Endothelial cell (in vitro differentiated cells): ENCODE measurements at places on chromosomes 5 and 9. TPM values are rescaled to one million over a fixed set of nuclear protein-coding genes. Genes with fewer than 3 reads are reported as not detected.

The GARIN3 gene
- total RNA-seq = not detected

The P4HA2 gene
- 9.9 TPM for total RNA-seq

- no peaks in the 10 kb centered on the region for H3K36me3 ChIP-seq
- H3K27me3 ChIP-seq = no peaks in the 10 kb centered on the region
- H3K27ac ChIP-seq = no peak overlapping the region
- no peak overlapping the region for H3K4me3 ChIP-seq
- DNase-seq = no peak
Observed at GRCh38 chr5:123209502-123210027, 120.5 kb downstream of the PRDM6 start.

- H3K36me3 ChIP-seq = peaks cover 5% of the 10 kb centered on the region
- H3K4me1 ChIP-seq = peaks cover 3% of the 10 kb centered on the region
- peaks cover 1% of the 10 kb centered on the region for H3K27me3 ChIP-seq
- H3K4me3 ChIP-seq = no peak overlapping the region
Observed at GRCh38 chr9:38417003-38417945, 7.0 kb downstream of the IGFBPL1 start.

DNA sequence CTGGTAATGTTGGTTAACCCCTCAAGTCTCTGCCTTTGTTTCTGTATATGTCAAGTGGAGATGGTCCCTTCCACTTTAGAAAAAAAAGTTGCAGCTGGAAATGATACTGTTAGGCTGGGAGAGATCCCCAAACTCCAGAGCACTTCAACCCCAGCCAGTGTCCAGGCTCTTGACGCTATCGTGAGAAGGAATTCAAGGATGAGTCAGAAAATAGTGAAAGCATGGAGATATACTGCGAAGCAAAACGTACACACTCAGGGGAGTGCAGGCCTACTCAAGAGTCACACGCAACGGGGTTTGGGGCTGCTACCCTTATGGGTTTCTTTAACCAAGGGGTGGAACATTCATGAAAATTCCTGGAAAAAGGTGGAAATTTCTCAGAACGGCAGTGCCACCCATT, 24.9 kb downstream of the KCNV2 start:
- H3K27ac ChIP-seq = no peak overlapping the region
- H3K4me3 ChIP-seq = no peak overlapping the region
- no peaks in the 10 kb centered on the region for H3K27me3 ChIP-seq
- peaks cover 21% of the 10 kb centered on the region for H3K4me1 ChIP-seq
